Amniotic epithelial cell (primary cell): ENCODE measurements at places on chromosomes 5 and 9.
A peak's percentile ranks its signal among the peaks of the same experiment; 100 is the strongest.

DNA sequence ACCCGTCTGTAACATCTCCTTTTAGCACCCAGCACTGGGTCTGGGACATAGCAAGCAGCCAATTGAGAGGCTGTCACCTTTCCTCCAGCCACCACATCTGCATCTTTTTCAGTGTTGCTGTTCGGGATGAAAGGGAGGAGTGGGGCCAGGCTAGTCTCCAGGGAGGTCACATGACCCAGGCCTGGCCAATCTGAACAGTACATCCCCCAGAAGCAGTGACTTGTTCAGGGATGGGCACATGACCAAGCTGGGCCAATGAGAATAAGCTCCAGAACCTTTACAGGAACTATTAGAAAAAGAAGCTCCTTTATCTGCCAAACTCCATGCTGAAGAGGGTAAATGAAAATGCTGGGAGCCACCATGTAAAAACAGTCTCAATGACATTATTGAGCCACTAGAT, 359.0 kb downstream of the SLIT3 start:
- DNase-seq, result no peak

GRCh38 chr9:134231330-134231745, 67.0 kb upstream of the RNU6ATAC start:
- peak; percentile 69 for DNase-seq

DNA sequence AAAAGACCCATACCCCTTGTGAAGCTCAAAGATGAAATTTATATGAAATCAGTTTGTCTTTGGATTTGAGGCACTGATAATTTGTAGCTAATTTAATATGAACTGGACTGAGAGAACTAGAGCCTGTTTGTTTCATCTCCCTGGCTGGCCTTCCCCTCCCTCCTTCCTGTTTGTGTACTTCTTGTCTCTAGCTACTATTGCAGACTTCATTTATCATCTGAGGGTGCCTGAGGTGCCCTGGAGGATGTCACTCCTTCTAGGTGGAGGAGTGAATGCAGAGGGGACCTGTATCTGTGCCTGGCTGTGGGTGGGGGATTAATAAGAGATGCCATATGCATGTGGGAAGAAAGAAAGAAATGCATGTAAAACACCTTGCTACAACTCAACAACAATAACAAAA, 22.2 kb upstream of the GNPDA1 start:
- DNase-seq, result no peak

DNA sequence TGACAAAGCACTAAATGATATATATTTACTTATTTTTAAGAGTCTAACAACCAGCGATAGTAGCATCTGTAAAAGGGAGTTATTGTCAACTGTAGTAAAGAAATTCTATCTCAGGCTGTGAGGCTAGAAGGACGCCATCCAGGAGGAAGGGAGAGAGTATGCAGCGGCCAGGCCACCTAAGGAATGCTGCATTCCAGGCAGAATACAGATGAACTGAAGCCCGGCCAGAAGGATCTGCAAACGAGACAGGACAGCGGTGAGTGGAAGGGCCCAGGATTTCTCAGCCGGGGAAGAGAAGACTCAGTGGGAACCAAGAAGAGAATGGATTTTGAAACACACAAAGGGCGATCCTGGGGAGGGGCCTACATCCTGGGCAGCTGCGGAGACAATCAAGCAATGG, 7.4 kb downstream of the RETREG1 start:
- DNase-seq, result no peak

GRCh38 chr5:98217138-98217537, 556.3 kb upstream of the RGMB start:
- DNase-seq, result no peak

DNA sequence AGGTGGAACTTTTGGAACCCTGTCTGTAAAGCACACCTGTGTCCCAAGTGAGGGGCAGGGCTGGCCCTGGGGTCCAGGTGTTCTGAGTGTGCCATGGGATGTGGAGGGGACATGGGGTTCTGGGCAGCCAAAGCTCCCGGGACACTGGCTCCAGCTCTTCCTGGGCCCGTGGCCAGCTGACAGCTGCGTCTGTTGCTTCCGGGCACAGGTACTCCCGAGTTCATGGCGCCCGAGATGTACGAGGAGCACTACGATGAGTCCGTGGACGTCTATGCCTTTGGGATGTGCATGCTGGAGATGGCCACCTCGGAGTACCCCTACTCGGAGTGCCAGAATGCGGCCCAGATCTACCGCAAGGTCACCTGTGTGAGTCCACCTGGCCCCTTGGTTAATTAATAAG, 50.7 kb downstream of the WNK2 start:
- DNase-seq, result no peak

DNA sequence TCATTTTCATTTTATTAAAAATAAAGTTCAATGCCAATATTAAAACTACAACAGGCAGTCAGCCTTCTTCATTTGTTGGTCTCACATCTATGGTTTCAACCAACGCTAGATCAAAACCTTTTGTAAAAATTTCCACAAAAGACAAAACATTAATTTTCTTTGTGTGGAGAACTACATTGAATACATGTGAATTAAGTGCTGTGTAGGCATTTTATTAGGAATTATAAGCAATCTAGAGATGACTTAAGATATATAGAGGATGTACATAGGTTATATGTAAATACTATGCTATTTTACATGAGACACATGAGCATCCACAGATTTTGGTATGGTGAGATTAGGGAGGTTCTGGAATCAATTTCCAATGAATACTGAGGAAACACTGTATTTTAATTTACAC, 94.2 kb downstream of the CYLC2 start:
- no peak for DNase-seq
